ENCODE measurements at places on chromosomes 2 and 18. TPM values are rescaled to one million over a fixed set of nuclear protein-coding genes. Genes with fewer than 3 reads are reported as not detected.

Gene MBD1
- 33.9 TPM for total RNA-seq

Gene DOK1
- 5.7 TPM for total RNA-seq

Gene EVX2
- total RNA-seq: not detected

Gene C2orf78
- total RNA-seq: not detected

Gene RMDN2
- total RNA-seq: 3.6 TPM

Gene RFX8
- 0.28 TPM for total RNA-seq

Gene MEIS1
- total RNA-seq: 59.0 TPM

Gene ETAA1
- 6.3 TPM for total RNA-seq

Gene CRYGC
- not detected for total RNA-seq

Gene C2orf80
- total RNA-seq: not detected

Gene TFCP2L1
- 4.8 TPM for total RNA-seq

Gene TMEM178A
- 0.94 TPM for total RNA-seq

Gene PRKAG3
- not detected for total RNA-seq

Gene VIT
- 0.44 TPM for total RNA-seq

Gene HS6ST1
- 42.3 TPM for total RNA-seq

Gene PLB1
- total RNA-seq: 1.1 TPM

Gene PLEKHH2
- total RNA-seq: 3.4 TPM

Gene TMX3
- total RNA-seq: 13.6 TPM

Gene ZDBF2
- 12.6 TPM for total RNA-seq

Gene ANTXR1
- total RNA-seq: 6.5 TPM

Gene CLIP4
- total RNA-seq: 7.4 TPM

Gene C1QL2
- not detected for total RNA-seq

Gene FHOD3
- 1.6 TPM for total RNA-seq

Gene FEV
- total RNA-seq: 3.1 TPM

Gene ICOS
- not detected for total RNA-seq

Gene ACTG2
- total RNA-seq: 1.3 TPM

Gene IL1R1
- 48.0 TPM for total RNA-seq

Gene ANKRD53
- 9.0 TPM for total RNA-seq

Gene ASIC4
- total RNA-seq: not detected

Gene ITSN2
- 42.0 TPM for total RNA-seq

Gene SERPINB13
- total RNA-seq: not detected

Gene ANKRD30BL
- total RNA-seq: not detected

Gene ZNF804A
- total RNA-seq: 0.12 TPM

Gene UGT1A8
- not detected for total RNA-seq

Gene CCDC150
- 0.60 TPM for total RNA-seq

Gene ALPP
- not detected for total RNA-seq

Gene PXDN
- 2.0 TPM for total RNA-seq

Gene PSTPIP2
- total RNA-seq: 3.7 TPM

Gene LTBP1
- 1.5 TPM for total RNA-seq

Gene KLHL14
- total RNA-seq: not detected

All from pancreas (tissue), 10 donors.